Putamen (tissue), 1 donor: ENCODE measurements at places on chromosomes 3 and 15.

GRCh38 chr15:98927996-98928395 lies 79.6 kb downstream of the PGPEP1L start:
- DNase-seq = no peak

DNA sequence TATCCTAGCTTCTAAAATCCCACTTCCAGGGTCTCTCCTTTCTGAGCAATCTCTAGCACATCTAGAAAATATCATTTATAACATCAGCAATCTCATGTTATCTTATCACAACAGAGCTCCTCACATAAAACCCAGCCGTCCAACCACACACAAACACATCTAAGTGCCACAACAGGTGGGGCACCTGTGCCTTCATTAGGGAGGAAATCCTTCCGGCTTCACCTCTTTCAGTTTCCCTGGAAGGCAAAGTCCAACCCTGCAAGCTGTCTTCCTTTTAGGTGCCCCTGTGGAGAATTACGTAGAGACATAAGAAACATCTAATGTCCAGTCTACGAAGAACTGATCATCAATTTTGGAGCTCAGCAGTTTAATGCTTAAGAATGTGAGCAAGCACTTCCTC lies 1.6 kb downstream of the ZDHHC3 start:
- no peak for DNase-seq

DNA sequence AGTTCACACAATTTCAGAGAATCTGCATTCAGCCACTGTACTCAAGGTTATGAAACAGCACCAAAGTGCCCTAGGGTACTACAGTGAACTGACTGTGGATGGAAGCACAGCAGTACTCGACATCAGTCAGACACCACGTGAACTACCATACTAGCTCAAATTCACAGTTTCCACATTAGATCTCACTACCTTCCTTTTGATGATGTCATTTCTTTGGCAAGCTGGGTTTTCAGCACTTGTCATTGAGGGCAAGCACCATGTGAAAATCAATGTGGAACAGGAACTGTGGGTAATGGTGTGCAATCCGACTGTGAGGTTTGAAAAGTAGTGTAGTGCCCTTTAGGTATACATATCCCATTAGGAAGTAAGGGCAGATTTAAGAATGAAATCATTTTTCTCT lies 110.5 kb upstream of the BFSP2 start:
- DNase-seq = no peak

GRCh38 chr3:108569336-108569735 lies 19.9 kb downstream of the CIP2A start:
- no peak for DNase-seq

DNA sequence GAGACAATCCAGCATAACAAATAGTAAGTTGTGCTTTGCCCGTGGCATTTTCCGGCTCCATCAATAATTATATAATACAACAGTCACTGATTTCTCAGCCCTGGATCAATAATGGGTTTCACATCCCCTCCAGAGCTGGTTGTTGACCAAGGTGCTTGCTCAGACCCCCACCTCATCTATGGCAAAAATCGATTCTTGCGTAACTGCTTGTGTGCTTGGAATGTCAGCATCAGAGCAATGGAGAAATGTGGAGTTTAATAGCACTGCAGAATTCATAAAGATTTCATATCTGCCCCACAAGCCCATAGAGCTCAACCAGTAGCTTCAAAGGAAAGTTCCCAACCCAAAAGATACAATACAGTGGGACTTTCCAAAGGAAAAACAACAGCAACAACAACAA lies 1098.5 kb downstream of the IGSF11 start:
- DNase-seq = no peak

DNA sequence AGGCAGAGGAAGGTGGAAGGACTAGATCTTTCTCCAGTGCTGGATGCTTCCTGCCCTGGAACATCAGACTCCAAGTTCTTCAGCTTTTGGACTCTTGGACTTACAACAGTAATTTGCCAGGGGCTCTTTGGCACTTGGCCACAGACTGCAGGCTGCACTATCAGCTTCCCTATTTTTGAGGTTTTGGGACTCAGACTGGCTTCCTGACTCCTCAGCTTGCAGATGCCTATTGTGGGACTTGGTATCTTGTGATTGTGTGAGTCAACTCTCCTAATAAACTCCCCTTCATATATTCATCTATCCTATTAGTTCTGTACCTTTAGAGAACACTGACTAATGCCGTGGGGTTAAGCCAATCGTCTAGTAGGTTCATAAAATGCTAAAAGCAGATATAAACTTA lies 8.8 kb upstream of the B3GNT5 start:
- DNase-seq = peak; percentile 55

DNA sequence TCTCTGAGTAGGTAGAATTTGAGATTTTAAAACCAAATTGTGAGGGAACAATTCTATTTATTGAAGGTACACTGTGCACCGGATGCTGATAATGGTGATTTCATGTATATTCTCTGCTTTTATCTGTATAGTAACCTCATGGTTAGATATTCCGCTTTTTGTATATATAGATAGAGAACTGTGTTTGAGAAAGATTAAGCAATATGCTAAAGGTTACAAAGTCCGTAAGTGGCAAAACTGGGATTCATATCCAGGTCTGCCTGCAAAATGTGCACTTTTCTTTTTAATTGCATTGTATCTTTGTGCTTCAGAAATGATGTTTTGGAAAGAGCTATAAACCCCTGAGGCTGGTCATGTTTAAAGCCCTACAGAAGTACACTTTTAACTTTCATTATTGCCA lies 635.4 kb upstream of the NECTIN3 start:
- DNase-seq = no peak

- DNase-seq = no peak
These were observed 105.3 kb upstream of the RNU6-1 start for GRCh38 chr15:67945131-67945530.
